ENCODE measurements at places on chromosomes 5 and 9.

- DNase-seq, result no peak
These were observed 284.6 kb upstream of the PDE4D start for GRCh38 chr5:60178101-60178500.

- DNase-seq, result no peak
These were observed 145.9 kb downstream of the DROSHA start for GRCh38 chr5:31385774-31386537.

- DNase-seq, result no peak
These were observed 214.8 kb downstream of the MPDZ start for GRCh38 chr9:13064676-13065075.

DNA sequence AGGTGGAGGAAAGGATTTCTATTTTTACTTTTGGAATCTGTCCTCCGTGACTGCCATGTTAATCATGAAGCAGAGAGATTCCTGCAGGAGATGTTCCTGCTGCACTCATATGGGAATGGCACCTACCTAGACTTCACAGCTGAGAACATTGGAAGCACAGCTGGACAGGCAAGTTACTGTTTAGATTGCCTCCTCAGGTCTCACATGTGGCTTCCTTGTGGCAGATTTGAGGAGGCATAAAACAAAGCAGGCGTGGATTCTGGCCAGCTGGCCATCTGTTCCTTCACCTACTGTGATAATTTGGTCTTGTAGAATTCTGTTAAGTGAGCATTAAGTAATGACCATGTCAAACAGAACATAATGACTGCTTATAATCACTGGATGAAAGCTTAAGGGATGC, 193.4 kb downstream of the EDIL3 start:
- DNase-seq, result no peak
